ENCODE measurements at places on chromosomes 1 and 21.

DNA sequence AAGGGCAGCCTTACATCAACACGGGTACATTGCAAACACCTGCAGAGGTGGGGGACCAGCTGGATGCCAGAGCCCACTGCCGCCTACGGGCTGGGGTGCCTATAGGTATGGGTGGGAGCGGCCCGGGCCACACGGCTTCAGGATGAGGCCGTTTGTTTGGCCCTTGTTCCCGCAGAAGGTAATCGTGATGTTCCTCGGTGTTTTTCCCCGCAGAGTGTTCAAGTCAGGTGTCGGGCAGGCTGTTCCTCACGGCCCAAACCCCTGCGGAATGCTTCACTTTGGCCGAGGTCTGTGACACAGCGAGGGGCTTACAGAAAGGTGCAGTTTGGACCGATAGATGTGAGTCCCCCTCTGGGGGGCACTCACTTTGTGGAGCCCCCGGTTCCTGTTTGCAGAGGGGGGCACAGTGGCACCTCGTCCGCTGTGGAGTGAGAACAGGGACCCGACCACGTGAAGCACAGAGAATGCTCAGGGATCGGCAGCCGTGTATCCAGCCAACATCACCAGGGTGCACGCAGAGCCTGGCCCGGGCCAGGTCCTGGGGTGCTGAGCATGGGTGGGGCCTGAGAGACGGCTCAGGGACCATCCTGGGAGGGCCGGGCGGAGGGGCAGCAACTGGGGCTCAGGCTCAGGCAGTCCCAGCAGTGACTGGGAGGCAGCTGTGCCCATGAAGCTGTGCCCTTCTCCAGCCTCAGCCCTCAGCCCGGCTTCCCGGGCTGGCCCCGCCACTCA is 453 bp upstream of the TTLL10 start:
- no peak for DNase-seq

DNA sequence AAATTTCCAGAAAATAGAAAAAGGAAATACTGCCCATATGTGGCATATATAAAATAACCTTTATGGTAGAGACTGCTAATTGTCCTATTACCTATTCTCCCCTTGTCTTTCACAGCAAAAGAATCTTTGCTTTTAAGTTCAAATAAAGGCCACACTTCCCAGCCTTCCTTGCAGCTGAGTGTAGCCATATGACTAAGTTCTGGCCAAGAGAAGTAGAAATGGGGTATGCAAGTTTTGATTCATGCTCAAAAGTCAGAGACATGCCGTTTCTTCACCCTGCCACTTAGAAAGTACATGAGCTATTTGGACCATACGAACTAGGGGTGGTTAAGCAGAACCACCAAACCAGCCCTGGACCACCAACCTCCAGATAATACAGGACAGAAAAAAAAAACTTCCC is 18.3 kb upstream of the S100A2 start:
- DNase-seq, result no peak

DNA sequence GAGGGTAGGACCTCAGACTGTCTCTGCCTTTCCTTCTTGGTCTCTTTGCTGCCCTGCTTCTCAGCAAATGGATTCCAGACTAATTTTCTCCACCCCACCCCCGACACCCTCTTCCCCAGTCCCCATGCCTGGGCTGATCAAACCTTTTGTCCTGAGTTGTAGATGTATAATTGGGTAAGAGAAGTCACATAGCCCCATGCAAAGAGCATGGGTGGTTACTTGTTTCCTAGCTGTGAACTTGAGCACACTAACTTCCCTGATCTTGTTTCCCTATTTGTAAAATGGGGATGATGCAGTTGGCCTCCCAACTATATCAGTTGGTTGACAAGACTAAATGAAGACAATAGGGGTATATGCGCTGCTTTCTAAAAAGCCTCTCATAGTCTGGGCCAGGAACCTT is 9.2 kb downstream of the PADI6 start:
- no peak for DNase-seq

DNA sequence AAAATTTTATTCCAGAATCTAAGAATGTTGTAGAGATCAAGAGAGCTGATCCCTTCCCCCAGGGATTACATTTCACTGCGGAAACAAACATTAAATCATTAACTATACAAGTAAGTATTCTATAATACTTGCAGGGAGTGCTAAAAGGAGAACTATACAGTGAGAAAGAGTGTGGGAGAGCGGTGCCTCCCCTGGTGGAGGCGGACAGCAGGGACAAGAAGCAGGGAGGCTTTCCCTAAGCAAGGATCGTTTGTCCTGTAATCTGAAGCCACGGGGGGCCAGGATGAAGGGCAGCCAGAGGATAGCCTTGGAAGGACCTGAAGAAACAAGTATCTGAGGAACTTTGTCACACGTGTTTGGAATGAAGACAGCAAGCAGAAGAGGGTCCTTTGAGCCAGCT is 40.1 kb downstream of the SLC9C2 start:
- no peak for DNase-seq

- DNase-seq, result no peak
Measured at GRCh38 chr1:246012341-246012740, 494.7 kb downstream of the SMYD3 start.

GRCh38 chr1:115666702-115667101 is 24.9 kb downstream of the VANGL1 start:
- no peak for DNase-seq

DNA sequence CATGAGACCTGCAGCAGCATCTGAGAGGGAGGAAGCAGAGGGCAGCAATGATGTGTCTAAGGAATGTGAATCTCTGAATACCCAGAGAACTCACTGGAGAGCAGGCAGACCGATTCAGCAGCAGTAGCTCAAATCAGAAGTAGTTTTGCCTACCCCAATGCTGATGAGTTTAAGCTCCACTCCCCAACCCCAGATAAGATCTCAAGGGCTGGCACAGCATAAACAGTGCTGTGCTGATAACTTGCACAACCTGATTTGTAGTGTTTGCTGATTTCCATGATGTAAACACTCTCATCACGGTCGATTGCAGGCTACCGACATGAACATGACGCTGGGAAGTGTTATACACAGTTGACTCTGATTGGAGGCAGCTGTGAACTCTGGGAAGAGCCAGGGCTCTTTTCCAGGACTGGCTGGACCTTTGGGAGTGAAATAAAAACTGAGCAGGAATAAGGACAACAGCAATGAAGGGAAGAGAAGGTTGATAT is 11.2 kb upstream of the HMGCS2 start:
- no peak for DNase-seq
